SJSA1 (cell line): ENCODE measurements at places on chromosomes 3 and 15. TPM values are rescaled to one million over a fixed set of nuclear protein-coding genes. Genes with fewer than 3 reads are reported as not detected.

C3orf85 gene
- not detected in 2 replicates for total RNA-seq

IL5RA gene
- not detected in 2 replicates for total RNA-seq

RTP4 gene
- total RNA-seq: 2.2 and 3.1 TPM in 2 replicates

DNA sequence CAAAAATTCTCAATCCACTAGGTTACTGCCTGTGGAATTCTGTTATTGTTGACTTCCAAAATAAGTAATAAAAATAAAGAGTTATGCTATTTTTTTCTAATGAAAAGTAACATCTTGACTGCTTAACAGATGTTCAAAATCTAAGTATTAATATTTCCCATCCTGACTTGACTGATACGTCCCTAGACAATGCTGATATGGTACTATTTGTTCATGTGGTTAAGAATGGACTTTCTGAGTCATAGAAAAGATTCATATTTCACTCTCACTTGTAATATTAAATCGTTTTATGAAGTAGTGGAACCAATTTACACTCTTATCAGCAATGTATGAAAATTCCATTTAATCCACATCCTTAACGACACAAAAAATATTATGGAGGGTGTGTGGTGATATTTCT lies 104.8 kb upstream of the PLSCR5 start:
- DNase-seq: no peak

DNA sequence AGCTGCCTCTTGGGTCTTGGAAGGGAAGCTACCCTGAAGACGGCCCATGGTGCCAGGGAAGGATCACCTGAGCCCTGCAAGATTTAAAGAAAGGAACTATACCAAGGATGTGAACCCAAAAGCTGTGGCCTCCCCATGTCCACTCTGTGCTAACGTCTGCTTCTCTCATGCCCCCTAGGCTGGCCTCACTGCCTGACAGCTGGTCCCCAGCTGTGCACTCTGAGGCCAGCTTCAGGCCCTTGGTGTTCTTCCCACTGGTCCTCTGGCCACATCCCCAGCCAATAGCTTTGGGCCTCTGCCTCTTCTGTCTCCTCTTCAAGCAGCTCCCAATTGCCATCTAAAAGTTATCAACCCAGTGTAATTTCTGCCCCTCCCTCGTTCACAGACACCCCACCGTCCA lies 5.2 kb upstream of the LRRK1 start:
- no peak for DNase-seq

DNA sequence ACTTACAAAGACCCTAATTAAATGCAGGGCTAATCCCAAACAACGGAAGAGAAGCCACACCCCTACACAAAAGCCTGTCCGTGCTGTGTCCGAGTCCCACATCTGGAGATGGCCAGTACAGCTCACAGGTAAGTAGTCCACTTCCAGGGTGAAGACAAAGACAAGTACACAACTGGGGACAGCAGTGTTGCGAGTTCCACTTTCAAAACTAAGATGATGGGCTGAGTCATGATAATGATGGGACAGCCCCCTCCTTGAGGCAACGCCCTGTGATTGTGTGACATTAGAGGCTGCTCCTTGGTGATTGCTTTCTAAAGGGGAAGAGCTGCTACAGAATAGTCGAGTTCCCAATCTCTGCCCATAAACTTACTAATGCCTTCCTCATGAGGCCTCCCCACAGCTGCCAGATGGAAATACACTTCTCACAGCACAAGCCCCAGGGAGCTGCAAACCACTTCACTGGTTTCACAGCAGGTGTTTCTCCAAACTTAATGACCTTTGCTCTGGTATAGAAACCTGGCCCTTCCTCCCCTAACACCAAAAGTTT lies 27.6 kb downstream of the RFT1 start:
- no peak for DNase-seq
